ENCODE measurements at places on chromosomes 6 and 20. TPM values are rescaled to one million over a fixed set of nuclear protein-coding genes. Genes with fewer than 3 reads are reported as not detected.
A peak's percentile ranks its signal among the peaks of the same experiment; 100 is the strongest.

- DNase-seq: peak; percentile 19
Measured at GRCh38 chr6:103122766-103123601, 1729.5 kb downstream of the GRIK2 start.

DNA sequence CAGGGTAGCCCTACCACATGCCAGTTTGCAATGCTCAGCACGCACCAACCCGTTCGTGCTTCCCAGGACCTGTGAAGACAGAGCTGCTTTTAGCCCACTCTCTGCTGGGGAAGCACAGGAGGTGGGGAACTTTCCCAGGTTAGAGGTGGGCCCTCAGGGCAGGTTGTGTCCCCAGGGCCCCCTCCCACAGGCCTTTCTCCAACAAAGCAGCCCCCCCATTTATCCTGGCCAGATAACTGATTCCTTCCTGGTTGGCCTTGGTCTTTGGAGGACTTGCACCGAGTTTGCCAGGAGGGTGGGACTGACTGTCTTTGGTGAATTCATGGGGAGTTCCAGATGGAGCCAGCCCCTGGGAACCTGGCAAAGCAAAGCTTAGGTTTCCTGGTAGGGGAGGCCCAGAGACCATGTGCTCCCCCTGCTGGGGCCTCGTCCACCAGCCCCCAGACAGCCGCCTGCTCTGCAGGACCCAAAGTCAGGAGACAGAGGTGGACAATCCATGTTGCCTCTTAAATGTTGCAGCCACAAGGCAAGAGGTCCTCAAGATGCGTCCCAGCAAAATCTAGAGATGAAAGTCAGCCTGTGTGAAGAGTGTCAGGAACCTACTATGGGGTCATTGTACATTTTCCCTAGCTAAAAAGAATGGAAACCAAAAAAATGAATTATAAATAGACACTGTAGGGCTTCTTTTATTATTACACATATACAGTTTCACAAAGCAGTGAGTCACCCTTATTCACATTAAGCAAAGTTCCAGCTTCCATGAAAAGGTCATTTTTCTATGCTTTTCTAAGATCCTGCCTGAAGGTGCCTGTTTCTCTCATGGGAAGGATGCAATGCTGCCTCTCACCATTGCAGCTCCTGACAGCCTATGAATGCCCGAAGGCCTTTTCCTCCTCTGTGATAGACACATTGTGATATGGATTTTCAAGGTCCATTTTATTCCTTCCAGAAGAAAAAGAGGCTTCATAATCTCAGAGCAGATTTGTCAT, 497.8 kb downstream of the PREX1 start:
- DNase-seq: no peak

DNA sequence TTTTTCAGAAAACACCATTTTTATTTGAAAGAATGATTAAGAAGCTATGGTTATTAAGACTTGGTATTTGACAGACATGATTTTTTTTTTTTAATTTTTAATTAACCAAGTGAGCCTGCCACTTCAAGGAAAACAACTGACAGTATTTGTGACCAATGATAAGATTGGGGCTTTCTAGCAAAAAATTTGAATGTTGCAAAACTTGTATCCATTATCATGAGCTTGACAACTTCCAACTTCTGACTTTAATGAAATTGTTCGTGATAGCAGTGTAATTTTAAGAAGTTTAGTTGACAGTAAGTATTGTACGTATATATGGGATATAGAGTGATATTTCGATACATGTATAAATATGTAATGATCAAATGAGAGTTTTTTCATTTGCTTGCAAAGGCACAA, 21.6 kb upstream of the POM121L2 start:
- no peak for DNase-seq

DNA sequence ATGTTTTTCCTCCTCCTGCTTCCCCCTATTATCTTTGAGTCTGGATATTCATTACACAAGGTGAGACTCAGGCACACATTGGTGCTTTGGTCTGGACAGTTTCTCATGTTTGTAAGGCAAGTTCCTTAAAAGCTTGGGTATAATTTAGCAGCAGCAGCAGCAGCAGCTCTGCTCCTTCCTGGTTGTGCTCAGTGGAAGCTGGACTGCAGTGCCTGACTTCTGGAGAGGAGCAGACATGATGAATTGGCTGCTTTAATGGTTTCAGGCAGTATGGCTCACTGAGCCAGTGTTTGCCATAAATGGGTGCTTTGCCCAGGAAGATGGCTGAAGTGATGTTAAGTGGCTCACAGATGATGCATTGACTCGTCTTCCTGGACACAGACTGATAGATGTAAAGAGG, 32.4 kb downstream of the SLC9A8 start:
- no peak for DNase-seq

- no peak for DNase-seq
Measured at GRCh38 chr20:12311094-12311865, 393.6 kb downstream of the BTBD3 start.

DNA sequence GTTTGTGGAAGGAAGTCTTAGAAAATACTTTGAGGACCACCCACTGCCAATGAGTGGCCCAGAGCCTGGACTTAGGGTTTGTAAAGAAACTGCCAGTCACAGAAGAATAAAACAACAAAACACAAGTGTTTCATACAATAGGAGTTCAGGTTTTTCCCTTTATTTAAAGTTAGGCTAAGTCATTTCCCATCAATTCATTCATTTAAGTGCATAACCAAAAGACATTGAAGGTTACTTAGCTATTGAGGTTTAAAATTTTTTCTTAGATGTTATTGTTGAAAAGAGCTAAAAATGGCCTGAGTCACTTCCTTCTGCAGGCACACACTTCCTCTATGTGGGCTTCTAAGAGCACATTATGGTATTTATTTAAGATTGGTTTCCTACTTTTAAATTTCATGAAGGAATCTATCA, 54.2 kb downstream of the ARMC2 start:
- no peak for DNase-seq

GRCh38 chr20:35293303-35294292, 1.4 kb upstream of the FAM83C start:
- no peak for DNase-seq

GRCh38 chr6:147765541-147765940, 257.1 kb downstream of the SAMD5 start:
- no peak for DNase-seq

DNA sequence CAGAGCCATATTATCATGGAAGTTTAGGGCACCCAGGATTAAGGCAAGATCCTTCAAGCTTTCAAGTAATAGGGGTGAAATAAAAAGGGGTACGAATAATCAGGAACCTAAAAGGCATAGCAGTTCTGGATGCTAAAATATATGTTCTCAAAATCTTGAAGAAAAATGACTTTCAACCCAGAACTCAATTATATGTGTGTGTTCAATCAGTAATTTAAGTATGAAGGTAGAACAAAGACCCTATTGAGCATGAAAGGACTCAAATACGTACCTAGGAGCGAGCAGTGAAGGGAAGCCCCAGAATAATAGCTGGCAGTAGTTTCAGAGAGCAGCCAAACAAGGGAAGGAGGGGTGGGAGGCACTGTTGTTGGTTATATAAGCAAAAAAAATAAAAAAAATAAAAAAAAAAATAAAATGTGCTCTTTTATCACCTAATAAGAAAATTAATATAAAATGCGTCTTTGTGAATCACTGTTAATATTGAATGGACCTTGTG, 45.4 kb downstream of the MYO6 start:
- DNase-seq: no peak

DNA sequence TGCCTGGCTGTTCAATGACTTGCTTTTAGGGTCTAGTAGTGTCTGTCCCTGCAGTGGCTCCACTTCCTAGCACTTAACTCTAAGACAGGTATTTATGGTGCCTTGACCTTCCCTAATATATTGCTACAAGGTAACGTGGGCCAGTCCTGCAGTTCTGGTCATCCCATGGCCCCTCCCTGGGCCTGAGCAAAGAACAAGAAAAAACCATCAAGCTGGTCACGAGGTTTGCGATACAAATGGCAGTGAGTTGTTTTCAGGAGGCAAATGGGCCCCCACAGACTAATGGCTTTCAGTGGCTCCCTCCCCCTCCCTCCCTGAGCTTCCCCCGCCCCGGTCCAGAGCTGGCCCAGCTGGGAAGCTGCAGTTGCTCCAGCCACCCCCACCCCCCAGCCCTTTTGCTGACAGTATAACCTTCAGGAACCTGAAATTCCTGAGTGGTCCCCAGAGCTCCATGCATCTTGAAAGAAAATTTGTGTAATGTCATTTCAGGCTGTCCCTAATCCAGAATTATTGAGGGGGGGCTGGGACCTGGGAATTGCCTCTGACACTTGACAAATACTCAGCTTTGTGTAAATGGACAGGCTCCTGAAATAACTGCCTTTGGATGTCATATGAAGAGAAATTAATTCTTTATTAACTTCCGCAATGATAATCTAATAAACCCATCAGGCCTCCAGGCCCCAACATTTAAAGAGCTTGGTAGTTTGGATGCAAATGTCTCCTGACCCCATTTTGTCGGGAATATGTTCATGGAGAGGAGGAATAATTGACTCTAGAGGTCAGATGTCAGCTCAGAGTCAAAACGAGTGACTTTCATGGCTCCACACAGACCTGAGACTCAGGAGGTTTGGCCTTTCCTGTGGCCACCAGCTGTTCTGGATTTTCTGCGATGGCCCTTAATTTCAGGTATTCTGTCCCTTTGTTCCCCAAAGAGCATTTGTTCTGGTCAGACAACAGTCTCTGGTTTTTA, 153.2 kb upstream of the TOP1 start:
- DNase-seq: no peak

- DNase-seq: no peak
Measured at GRCh38 chr6:95410168-95410567, 167.2 kb upstream of the MANEA start.

- no peak for DNase-seq
Measured at GRCh38 chr6:35392773-35393672, 50.7 kb downstream of the PPARD start.

- no peak for DNase-seq
Measured at GRCh38 chr6:43669922-43670622, 17.5 kb downstream of the MRPS18A start.

DNA sequence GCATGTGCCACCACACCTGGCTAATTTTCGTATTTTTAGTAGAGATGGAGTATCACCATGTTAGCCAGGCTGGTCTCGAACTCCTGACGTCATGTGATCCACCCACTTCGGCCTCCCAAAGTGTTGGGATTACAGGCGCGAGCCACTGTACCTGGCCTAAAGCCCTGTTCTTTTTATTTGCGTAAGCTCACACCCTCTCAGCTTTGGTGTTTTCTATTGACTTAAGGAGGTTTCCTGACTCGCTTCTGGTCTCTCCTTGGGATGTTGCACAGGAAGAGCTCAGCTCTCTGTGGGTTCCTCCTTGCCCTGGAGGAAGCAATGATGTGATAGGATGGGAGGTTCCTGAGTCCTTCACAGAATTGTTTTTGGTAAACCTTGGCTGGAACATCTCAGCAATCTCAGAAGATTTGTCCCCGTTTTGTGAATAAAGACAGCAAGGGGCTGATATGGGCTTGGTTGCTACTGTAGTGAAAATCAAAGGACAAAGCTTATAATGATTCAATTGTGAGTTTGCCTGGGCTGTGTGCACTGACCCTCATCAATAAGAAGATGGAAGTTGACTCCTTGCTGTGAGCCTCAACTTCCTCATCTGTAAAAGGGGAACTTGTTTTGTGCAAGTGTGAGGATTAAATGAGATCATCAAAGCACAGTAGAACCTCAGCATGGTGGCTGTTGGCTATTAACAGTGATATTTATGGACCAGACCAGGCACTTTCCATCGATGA, 27.0 kb downstream of the TOX2 start:
- DNase-seq: no peak

GRCh38 chr20:21586682-21587081, 72.8 kb upstream of the NKX2-2 start:
- DNase-seq: no peak

DNA sequence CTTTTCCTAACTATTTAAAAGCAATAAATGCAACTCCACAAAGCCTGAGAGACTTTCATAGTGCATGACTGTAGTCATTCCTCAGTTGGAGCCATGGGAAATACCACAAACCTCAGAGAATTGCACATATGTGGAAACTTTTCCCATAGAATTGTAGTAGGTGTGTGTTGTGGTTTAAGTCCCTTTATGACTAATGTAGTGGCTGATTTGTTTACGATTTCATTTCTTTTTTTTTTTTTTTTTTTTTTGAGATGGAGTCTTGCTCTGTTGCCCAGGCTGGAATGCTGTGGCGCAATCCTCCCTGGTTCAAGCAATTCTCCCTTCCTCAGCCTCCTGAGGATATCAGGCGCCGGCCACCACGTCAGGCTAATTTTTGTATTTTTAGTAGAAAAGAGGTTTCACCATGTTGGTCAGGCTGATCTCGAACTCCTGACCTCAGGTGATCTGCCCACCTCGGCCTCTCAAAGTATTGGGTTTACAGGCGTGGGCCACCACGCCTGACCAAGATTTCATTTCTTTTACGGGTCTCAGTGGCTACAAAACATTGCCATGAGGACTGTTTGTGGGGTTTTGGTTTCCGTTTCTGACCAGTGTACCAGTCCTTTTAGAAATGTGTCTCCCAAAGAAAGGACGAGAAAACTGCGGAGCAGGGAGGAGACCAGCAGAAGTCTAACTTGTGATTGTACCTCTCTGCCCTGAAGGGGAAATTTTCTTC, 212.1 kb upstream of the MARCKS start:
- no peak for DNase-seq

DNA sequence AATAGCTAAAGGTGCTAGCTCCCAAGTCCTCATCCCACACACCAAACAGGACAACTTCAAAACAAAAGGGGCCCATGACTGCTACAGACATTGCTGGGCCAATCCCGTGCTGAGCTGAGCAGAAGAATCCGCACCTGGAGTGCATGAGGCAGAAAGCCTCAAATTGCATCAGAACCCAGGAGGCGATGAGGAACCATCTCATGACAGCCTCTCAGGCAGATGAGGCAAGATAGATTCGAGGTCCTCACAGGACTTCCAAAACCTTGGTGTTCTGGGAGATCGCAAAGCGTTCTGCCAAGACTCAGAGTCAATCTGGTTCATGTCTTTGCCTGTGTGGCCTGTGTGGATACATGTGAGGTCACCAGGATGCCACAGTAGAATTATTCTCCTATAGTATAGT, 32.8 kb upstream of the SSTR4 start:
- DNase-seq: no peak

DNA sequence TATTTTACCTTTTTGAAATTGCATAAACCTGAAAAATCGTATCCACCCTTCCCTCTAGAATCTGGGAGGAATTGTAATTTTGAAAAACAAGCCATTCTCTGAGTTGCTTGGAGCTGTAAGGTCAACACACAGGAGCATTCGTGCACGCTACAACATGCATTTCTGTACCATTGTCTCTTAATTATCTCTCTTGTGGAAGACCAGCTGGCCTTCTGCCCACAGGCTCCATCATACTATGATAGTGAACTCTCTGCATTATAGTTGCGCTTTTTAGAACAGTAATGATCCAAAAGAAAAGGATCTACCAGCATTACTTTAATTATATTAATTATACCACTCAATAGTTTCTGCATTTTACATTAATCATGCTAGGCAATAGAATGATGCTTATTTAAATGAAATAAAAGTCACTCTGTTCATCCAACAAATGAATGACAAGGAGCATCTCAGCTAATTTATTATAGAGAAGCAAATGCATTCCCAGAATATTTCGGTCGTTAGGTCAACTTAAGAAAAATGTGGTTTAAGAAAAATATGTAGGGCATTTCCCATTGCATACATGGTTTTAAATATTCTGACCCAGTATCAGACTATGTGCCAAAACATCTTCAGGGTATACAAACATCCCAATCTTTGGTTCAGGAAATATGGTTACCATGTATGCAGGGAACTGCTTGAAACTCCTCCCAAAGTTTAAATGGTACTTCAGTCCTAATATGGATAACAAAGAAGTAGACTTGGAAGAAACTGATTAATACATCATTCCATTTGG, 263.5 kb downstream of the TFAP2A start:
- DNase-seq: no peak

The CNR1 gene
- total RNA-seq: 2.4 TPM

The TEAD3 gene
- total RNA-seq: 22.4 TPM

The MTCH1 gene
- 178 TPM for total RNA-seq
